ENCODE measurements at places on chromosomes 11 and 22.

GRCh38 chr11:3853899-3854659 lies 1.4 kb upstream of the STIM1 start:
- DNase-seq = peak; percentile 75

DNA sequence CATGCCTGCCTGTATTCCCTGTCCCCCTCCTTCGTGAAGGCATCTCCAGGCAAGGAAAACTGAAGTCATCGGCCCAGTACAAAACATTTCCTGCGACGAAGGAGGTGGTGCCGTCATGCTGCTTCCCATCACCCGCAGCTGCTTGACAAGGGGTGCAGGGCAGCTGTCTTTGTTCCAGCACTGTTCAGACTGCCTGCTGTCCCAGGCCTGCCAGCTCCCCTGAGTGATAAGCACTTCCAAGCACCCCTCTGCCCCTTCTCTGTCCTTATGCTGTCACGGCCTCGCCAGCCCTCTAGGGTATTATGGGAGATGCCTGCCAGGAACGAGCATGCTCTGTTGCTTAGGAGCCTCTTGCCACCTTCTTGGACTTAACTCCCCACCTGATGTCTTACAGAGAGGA lies 37.1 kb upstream of the BSX start:
- no peak for DNase-seq

GRCh38 chr22:37704645-37705044 lies 7.8 kb downstream of the TRIOBP start:
- no peak for DNase-seq

DNA sequence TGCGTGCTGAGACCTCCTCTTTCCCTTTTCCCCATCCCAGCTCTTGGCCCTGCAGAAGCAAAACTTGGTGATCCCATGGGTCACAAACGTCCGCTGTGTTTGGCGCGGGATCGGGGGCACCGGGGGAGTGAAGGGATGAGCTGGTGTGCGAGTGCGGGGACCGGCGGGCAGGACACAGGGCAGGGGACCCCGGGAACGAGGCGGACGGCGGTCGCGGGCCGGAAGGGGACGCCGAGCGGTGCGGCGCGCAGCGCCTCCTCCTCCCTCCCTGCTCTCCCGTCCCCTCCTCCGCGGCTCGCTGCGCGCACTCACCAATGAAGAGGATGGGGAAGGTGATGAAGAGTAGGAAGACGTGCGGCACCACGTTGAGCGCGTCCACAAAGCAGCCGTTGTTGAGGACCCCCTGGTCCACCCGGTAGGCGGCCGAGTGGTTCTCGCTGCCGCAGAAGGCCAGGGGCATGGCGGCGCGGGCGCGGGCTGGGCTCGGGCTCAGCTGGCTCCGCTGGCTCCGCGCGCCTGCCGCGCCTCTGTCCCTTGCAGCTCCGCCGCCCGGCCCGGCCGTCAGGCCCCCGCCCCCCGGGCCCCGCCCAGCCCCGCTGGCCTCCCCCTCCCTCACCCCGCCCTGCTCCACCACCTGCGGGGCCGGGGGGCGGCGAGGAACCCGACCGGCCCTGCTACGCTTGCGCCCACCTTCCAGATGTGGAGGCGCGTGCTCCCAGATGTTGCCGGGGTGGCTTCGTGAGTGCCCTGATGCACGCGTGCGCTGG lies at the start of gene ABCC8:
ABCC8 (minus strand) TSS at position 529 of the 767 bp plus-strand sequence; CDS start at position 460, 69 bp downstream.
- DNase-seq = no peak

GRCh38 chr11:113806406-113806805 lies 26.8 kb downstream of the CLDN25 start:
- DNase-seq = no peak

- DNase-seq = no peak
Measured at GRCh38 chr11:84800755-84801346, 826.3 kb downstream of the DLG2 start.

DNA sequence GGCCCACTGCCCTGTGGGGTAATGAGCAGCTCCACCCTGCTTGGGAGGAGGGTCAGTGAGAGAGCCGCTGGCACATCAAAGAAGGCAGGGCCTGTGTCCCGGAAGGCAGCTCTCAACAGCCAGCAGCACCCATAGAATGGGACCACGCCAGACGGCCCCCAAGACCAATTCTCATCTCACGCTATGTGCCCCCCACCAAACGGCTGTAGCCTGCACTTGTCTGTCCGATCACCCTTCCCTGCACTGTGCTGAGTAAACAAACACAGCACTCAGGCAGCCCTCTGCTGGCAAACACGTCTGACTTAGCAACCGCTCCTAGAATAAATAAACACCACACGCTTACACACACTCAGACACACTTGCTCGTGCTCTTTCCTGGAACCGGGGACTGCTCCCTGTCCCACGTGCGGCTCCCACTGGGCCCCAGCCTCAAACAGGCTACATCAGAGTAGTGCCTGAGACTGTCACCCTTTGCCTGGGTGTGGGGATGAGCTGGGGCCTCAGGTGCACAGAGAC lies 53.2 kb upstream of the CDON start:
- DNase-seq = peak; percentile 92

DNA sequence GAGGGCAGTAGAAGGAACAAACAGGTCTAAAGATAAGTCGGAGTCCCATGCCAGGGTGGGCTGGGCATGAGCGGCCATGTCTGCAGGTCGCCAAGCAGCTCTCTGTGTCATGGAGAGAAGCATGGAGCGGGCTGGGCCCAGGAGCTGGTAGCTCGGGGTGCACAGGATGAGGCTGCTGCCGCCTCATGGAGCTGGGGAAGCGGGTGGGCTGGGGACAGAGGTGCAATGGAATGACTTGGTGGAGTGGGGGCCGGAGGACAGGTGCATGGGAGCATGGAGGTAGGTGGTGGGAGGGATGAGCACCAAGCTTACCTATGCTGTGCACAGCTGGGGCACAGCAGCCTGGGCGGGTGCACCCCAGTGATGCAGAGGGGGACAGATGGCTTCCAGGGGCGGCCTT lies 3.6 kb downstream of the NRXN2 start:
- DNase-seq = no peak

Data from sigmoid colon (tissue), 7 donors.